Activated CD4-positive, alpha-beta T cell treated with anti-CD3 and anti-CD28 coated beads for 4 hours (primary cell): ENCODE measurements at places on chromosomes 7 and 10.

- DNase-seq, result no peak
These were observed 37.7 kb downstream of the CCDC71L start for GRCh38 chr7:106623315-106623660.

GRCh38 chr7:127485482-127485881 lies 93.0 kb upstream of the ZNF800 start:
- DNase-seq, result no peak

DNA sequence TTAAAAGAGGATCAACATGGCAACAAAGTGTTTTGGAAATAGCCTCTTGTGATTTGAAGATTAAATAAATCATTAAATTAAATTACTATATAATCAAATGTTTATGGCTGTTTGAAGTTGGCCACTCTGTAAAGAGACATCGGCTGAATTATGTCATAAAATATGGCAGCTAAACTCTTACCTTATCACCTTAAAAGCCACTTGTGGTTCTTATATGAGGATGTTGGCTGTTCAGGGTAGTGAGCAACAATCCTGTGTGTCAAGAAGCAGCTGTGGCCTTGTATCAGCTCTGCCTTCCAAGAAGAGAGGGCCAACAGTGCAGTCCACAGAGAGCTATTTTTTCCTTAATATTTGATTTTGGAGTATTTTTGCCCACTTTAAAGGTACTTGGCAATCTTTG lies 113.4 kb upstream of the CDK6 start:
- DNase-seq, result no peak

DNA sequence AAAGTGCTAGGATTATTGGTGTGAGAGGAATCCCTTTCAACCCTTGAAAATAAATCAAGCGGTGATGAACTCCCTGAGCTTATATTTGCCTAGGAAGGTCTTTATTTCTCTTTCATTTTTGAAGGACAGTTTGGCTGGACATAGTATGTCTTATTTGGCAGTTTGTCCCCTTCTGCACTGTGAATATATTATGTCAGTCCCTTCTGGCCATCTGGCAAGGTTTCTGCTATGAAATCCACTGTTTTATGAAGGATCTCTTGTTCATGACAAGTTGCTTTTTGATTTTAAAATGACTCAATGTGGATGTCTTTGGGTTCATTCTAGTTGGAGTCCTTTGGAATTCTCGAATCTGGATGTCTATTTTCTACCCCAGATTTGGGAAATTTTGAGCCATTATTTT lies 21.7 kb upstream of the MCM10 start:
- DNase-seq, result no peak

DNA sequence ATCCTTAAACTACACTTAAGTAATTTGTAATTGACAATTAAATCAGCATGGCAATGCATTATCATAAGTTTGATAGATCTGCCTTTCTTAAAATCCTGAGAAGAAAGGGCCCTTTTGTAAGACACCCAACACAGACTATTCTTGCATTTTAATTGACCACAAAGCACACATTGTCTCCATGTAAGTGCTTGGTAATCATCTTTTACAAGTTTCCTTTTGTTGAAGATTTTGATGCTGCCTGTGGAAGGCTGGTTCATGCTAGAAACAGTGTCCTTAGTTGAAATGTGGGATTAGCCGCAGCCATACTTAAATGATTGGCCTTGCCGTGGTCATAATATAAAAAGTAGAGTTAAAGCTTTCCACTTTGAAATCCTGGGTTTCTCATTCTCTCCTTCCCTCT lies 32.3 kb upstream of the CELF2 start:
- no peak for DNase-seq

- no peak for DNase-seq
These were observed 50.4 kb upstream of the FHIP2A start for GRCh38 chr10:114771157-114771556.

DNA sequence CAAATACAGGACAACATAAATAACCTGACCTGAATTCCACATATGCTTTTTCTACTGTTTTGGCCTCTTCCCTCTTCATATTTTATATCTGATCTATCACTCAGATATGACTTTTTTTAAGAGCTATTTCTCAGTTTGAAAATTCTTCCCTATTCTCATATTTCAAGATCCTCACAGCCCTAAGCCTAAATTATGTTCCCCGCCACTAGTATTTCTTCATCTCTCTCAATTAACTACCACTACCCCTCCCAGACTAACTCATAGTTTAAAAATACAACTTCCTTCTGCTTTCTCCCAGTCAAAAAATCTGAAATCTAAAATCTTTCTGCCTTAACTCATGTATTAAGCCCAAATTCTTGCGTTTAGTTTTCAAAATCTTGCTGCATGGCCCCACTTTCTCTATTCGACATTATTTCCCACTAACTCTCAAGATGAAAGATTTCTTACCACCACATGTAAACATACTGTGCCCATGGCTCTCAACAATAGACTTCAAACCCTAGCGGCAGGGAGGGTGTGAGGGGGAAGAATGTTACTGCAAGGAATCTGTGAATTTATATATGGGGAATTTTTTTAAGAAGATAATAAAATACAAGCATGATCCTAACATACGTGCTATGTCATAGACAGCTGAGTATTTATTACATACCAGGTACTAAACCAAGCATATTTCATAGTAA lies 64.6 kb downstream of the TFEC start:
- no peak for DNase-seq

DNA sequence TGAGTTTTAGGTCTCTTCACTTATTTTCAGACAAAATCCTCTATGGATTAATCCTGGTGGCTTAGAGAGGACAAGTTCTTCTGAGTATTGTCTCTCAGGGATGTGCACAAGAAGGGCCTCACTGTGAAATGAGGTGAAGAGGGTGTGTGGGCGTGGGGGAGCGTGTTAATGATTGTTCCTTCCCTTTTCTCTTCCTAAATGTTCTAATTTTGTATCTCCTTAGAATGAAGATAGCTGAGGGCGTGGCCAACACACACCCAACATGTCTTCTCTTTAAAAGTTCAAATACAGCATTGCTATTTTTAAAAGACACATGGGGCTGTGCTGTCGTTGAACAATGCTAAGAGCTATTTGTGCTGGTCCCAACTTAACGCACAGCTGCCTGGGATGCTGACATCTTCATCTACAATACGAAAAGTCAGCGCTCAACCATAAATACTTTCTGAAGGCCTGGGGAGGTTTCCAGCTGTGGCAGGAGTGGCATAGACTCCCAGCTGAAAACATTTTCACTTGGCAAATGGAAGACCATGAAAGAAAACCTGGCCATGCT lies 135.9 kb downstream of the JCAD start:
- DNase-seq, result no peak

DNA sequence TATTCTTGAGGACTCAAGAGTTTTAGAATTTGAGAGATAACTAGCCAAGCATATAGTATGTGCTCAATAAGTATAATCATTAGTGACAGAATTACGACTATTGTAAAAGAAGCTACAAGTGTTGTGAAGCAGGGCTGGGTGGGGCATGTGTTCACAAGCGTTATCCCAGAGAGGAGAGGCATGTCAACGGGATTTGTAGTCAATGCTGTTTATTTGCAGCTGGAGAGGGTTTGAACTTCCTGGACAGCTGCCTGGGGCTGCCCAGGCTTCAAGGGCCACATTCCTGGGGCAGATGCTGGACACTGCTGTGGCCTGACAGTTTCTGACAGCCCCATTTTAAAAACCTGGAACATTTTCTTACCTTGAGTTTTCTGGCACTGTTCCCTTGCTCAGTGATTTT lies 36.9 kb upstream of the CDHR3 start:
- no peak for DNase-seq
